ENCODE measurements at places on chromosomes 16 and 17.

DNA sequence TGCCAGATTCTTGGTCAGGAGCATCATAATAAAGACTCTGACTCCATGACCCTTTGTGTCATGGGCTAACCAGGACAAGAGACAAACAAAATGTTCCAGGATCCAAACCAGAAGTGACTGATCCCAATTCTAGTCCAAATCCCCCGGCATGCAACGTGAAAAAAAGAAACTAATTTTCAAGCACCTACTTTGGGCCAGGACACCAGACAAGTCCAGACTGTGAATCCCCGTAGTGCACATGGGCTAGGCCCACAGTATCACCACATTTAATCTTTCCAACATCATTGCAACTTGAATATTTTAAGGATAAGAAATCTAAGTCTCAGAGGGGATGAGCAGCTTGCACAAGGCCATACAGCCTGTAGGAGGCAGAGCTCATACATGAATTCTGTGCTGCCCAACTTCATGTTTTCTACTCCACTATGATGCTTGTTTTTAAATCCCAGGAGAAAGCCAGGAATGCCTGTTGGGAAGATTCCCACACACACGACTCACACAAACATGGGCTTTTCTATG is 365.7 kb downstream of the NPIPA8 start:
- DNase-seq: no peak

GRCh38 chr17:33491871-33492481 is 198.9 kb upstream of the ASIC2 start:
- no peak for DNase-seq

DNA sequence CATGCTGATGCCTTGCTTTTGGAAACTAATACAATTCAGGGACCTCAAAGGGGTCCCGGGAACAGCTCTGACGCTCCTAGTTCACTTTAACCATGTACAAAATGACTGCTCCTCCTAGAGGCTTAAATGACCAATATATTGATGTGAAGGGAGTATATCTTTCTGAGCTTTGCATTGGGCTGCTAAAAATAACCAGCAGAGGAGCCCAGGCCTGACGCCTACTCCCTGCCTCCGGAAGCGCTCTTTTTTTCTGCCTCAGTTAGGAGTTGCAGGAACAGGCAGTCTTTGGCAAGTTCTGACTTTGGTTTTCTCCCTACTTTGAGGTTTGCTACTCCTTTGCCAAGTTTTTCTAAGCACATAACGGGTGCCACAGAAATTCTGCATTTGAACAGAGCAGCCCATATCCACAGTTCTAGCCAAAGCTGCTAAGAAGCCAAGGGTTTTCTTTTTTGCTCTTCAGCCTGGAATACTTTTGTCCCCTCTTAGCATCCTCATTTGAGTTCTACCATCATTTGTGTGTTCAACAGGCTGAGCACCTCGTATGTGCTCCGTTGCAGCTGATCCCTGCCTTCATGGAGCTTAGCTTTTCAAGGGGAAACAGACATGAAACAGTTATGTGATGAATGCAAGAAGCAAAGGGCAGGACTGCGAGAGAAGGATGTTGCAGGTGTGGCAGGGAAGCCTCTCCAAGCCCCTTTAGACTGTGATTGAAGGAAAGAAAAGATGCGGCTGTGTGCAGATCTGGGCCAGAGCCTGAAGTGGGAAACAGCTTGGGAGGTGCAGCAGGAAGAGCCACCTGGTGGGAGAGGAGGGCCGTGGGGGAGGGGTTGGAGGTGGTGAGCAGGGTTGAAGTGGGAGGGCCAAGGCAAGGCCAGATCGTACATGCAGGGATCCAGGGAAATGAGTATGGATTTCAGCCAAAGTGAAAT is 2.8 kb upstream of the NAGPA start:
- DNase-seq: no peak

DNA sequence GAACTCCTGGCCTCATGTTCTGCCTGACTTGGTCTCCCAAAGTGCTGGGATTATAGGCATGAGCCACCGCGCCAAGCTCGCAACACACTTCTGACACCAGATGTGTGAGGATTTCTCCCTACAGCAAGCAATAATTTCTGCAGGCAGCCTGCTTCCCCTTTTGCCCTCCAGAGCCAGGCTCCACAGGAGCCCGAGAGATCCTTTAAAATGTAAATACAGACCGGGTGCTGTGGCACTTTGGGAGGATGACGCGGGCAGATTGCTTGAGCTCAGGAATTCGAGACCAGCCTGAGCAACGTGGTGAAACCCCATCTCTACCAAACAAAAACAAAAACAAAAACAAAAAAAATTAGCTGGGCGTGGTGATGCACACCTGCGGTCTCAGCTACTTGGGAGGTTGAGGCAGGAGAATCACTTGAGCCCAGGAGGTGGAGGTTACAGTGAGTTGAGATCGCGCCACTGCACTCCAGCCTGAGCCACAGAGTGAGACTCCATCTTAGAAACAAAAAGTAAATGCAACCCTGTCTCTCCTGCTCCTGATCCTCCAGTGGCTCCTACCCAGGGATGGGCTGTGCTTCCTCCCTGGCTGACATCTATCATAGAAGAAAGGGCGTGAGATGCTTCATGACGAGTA is 14.7 kb downstream of the C16orf96 start:
- DNase-seq: no peak

DNA sequence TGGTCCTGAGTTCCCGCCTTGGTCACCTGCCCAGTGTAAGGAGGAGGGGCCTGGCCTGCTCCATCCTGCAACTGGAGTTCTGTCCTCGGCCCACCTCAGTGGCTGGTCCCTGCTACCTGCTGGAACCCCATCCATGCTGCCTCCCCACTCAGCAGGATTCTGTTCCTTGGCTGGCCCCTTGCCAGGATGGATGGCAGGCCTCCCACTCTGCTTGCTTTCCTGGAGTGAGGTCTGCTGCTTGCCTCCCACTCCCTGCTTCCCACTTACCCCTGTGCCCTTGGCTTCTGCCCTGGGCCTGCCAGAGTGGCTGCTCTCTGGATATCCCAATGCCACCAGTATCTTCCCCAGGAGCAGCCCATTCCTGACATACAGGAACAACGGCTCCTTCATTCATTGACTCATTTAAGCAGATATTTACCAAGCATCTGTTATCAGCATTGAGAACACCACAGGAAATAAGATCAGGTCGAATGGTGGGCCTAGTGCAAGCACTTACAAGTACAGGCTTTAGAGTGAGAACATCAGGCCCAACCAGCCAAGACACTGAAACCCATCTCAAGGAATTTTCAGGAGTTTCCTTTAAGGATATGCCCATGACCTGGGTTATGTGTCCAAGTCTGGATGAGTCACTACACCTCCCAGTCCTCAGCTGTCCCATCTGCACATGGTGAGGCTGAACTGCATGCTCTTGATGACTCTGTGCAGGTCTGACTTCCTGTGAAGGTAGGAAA is 17.0 kb upstream of the RPRML start:
- no peak for DNase-seq

- DNase-seq: peak; percentile 32
Measured at GRCh38 chr16:68229431-68230175, 6.3 kb downstream of the ESRP2 start.

DNA sequence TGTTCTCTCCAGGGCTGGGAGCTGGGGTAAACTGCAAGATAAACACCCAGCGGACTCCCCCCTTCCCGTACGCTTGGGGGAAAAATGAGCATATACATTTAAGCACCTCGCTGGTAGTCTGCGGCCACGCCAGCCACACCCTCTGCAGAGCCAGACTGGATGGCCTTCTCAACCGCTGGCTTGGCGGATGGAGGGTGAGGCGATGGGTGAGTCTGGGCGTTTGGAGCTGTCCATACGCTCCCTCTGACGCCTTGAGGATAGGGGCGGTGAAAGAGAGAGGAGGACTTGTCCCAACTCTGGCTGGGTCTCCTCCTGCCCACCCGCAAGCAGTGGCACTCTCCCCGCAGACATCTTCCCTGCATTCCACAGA is 1.0 kb downstream of the ITGA3 start:
- no peak for DNase-seq

- DNase-seq: no peak
Measured at GRCh38 chr17:57948555-57949420, 6.4 kb downstream of the CUEDC1 start.

Data from activated effector memory CD4-positive, alpha-beta T cell treated with Interleukin-2 at 50 U/mL for 16 hours (primary cell).